NCI-H1694 treated with DMSO at 0.1 percent for 48 hours (cell line): ENCODE measurements at places on chromosomes 1 and 21.

GRCh38 chr1:32406629-32407111, 12.4 kb upstream of the BSDC1 start:
- DNase-seq = no peak

GRCh38 chr1:63960326-63960725, 186.5 kb downstream of the ROR1 start:
- no peak for DNase-seq

- no peak for DNase-seq
Measured at GRCh38 chr1:3353876-3354275, 100.6 kb upstream of the ARHGEF16 start.

GRCh38 chr1:116754198-116754977, at the start of gene CD2:
Gene CD2 (plus strand): TSS chr1:116754430. CDS start chr1:116754493, 63 bp downstream.
- no peak for DNase-seq

GRCh38 chr1:213020016-213020415, 4.3 kb upstream of the ANGEL2 start:
- no peak for DNase-seq

DNA sequence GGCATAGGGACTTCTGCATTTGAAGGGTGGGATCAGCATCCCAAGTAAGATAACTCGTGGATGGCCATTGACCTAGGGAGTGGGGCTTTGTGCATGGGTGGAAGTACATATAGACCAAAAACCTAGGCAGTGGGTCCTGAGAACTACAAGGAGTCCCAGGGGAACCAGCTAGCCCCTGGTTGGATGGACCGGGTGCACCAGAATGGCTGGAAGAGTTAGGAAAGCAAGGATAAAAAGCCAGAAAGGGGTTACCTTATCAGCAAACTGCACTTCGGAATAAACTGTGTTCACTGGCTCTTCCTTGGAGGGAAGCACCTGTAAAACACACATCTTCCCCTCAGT, 26.6 kb upstream of the SLAMF6 start:
- DNase-seq = no peak

- DNase-seq = peak; percentile 52
Measured at GRCh38 chr1:177913762-177914540, 55.9 kb downstream of the SEC16B start.
